ENCODE measurements at places on chromosomes 11 and 22.

GRCh38 chr11:124179310-124179709 lies 3.8 kb upstream of the OR10D3 start:
- DNase-seq: no peak

GRCh38 chr11:126082251-126083109 lies 19.8 kb upstream of the CDON start:
- DNase-seq: no peak

GRCh38 chr11:101267654-101268053 lies 138.0 kb upstream of the PGR start:
- DNase-seq: no peak

DNA sequence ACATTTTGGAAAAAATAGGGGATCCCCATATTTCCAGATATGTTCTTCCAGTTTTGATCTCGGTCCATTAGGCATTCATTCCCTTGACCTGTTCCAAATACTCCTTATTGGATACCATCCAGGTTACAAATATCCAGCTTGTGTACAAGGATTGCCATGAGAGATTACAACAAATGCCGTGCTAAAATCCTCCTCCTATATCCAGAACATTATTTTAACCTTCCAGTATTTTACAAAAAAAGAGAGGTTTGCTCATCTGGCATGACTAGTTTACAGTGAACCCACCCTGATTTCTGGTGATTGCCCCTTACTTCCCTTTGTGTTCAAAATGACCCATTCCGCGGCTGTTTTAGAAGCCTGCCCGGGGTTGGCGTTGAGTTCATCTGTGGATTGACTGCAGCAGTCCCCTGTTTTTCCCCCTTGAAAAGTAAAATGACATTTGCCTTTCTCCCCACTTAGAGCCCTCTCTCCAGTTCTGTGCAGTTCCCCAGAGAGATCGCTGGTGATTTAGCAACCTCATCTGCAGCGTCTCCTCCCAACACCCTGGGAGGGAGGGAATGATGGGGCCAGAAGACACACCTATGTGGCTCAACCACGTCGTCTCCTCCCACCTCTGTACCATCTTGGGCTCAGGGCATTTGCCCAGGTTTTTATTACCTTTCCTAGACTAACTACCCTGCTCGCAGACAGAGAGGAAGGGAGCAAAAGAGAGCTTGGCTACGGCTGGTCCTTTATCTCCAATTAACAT lies 73.6 kb downstream of the DSCAML1 start:
- no peak for DNase-seq

DNA sequence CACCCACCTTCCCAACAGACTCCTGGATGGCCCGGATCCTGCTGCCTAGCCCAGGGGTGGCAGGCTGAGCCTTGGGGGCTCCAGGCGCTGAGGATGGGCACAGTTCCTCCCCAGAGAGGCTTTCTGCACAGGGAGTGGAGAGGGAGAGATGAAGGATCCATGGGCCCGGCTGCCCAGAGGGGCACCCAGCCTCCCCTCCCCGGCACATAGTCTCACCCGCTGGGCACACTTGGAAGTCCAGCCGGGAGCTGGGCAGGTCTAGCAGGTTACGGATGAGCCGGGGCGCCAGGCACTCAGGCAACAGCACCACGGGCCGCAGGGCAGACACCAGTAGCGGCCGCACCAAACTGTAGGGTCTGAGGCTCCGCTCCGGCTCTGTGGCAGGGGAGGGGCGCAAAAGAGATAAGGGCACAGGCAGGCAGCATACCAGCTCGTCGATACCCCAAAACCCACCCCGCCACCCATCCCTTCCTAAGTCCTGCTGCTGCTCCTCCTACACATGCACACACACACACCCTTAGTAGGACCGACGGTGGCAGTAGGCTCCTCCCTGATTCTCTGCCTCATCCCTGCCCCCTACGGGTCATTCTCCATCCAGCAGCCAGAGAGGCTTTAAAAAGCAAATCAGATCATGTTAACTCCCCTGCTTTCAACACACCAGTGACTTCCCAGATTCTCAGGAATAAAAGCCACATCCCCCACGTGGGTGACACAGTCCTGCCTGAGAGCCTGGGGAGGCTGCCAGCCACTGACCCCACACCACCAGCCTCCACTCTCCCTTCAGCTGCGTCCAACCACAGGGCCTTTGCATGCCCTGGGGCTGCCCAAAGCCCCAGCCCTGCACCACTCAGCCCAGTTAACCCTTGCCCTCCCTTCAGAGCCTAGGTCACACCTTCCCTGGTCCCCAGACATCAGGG lies 6.5 kb upstream of the MFNG start:
- DNase-seq: no peak

GRCh38 chr22:33361581-33361980 lies 303.4 kb upstream of the SYN3 start:
- DNase-seq: no peak

DNA sequence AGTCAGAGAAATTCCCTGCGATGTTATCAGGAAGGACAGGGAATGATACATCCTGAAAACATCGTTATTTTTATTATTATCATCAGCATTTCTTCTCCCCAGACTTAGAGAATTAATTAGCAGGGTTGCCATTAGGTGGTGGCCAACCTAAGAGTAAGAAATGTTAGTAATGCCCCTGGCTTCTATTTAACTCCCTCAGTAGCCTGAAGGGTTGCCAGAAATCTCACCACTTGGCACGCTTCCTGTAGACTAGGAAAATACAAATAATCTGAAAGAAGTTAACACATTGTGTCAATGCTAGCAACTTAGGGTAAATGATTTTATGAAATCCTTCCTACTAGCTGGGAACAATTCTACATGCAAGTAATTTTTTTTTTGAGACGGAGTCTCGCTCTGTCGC lies 45.5 kb downstream of the ENDOD1 start:
- no peak for DNase-seq

DNA sequence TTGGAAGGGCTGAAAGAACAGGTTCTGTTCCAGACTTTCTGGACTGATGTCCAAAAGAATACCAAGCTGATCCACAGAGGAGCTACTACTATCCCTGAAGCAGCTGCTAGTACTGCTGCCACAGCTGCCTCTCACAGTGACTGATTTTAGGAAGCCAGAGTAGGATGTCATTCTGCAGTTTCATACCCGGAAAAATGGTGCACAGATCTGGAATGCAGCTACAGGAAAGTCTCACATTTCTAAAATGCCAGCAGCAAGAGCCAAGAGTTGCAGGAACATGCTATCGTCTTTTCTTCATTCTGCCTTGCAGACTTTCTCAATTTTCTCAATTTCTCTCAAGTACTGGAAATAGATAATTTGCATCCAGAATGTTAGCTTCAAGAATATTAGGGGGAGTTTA lies 19.4 kb upstream of the CCDC179 start:
- no peak for DNase-seq

DNA sequence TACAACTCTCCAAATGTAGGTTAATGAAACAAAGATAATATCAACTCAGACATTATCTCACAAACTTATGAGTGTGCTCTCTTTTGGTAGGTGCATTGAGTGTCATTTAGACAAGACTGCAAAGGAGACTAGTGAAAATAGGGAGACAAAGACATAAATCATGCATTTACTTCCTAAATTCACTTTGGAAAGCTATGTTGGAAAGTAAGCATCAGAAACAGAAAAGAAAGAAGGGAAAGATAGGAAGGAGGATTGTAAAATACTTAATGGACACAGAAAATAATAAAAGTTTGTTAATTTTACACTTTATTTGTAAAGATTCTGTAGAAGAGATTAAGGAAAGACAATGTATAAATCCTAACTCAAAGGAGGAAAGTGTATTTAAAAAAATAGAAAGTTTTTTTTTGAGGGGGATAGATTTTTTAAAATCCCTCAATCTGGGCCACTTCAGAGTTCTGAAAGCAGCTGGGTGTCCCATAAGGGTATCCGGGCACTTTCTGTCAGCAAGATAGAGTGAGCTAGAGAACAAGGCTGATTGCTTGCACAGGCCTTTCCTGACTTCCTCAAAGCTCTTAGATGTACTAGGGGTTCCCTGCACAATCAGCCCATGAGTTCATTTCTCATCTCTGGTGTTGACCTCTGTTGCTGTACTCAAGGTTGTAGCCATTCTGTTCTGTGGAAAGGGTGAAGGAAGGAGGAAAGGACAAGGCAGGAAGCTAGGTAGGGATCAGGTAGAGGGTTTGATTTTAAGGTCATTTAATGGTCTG lies 22.4 kb upstream of the RDX start:
- DNase-seq: no peak

- no peak for DNase-seq
These were observed 71.8 kb downstream of the GRK3 start for GRCh38 chr22:25636323-25636722.

GRCh38 chr11:31089117-31089516 lies 280.4 kb downstream of the DCDC1 start:
- DNase-seq: no peak

DNA sequence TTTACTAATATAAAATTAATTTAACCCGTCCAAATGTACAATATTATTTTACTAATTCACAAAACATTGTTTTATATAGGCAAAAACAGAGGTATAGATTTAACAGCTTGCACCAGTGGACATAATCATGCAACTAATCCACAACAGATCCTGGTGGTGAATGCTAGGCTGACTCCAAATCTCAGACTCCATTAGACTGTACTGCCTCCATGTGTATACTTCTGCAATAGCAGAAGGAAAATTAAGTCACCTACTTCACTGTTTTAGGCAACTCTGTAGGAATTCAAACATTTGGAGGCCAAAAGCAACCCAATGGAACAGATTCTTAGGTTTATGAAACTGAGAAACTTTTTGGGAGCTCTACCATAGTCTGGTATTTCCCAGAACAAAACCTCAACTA lies 30.0 kb upstream of the RAB39A start:
- DNase-seq: no peak

DNA sequence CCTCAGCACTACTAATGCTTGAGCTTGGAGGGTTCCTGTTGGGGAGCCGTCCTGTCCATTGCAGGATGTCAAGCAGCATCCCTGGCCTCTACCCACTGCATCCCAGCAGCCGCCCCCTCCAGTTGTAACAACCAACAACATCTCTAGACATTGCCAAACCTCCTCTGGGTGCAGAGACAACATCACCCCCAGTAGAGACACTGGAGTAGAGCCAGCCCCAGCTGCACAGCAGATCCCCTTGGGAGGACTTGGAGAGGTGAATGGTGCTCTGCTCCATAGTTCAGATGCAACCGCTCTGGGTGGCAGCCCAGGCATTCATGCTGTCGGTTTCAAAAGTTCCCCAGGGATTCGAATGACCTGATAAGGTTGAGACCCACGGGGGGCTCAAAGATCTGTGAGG lies 259.0 kb downstream of the MN1 start:
- no peak for DNase-seq

DNA sequence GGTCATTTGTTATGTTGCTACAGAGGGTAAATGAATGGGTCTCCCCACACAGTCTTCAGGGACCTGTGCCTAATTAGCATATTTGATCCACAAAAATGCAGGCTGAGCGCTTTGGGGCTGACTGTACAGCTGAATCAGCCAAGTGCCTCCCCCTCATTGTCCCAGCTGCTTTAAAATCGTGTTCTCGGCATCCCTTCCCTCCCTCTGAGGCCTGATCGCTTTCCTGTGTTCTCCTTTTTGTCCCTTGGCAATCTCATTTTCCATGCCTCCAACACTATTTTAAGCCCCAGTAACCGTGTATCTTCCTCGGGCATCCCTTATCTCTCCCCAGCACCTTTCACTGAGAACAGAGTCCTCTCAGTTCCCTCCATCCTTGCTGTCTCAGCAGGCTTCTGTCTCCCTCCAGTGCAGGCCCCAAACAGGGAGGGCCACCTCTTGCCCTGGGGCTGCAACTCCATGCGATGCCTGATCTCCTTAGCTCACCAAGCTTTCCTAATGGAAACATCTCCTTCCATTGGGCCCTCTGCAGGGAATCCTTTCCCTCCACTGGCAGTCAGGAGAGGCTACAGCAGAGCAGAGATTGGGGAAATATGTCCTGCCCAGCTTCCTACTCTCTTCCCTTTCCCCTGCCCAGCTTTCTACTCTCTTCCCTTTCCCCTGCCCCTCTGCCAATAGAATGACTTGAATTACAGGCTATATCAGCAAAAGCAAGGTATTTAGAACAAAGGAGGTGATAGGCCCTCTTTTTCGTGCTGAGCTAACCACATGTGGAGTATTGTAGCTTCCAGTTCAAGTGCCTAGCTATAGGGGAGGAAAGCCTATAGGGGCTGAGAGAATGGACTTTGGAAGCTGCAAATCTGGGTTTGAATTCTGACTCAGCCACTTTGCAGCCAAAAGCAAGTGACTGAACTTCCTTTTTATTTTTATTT lies 13.8 kb downstream of the UQCR10 start:
- no peak for DNase-seq

GRCh38 chr11:78699609-78700135 lies 125.0 kb upstream of the NARS2 start:
- DNase-seq: no peak

DNA sequence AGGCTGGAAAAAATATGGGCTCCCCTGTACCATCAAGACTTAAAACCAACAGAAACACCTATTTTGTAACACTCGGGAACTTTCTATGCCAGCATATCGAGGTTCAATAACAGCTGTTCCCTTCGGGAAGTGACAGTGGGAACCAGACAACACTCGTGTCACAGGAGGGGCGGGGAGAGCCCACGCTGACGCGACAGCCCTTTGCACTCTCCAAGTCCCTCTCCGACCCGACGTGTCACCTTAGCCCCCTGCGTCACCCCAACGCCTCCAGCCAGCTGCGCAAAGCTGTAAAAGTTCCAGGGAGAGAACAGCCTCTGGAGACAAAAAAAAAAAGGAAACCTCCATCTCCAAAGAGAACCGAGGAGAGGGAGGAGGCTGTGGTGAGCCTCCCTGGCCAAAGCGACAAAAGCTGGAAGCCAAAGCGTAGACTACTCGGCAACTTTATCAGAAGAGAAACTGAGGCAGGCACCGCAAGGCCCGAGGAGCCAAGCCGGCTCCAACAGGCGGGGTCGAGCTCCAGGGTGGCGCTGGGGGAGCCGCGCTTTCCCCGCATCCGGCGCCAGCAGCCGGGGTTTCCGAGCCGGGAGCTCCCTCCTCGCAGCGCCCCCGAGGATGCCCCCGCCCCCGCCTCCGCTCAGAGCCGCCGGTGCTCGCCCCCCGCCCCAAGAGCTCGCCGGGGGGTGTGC lies 751 bp downstream of the ARFGAP3 start:
- peak; percentile 62 for DNase-seq

- DNase-seq: no peak
These were observed 31.2 kb upstream of the SMIM35 start for GRCh38 chr11:118117790-118118601.

DNA sequence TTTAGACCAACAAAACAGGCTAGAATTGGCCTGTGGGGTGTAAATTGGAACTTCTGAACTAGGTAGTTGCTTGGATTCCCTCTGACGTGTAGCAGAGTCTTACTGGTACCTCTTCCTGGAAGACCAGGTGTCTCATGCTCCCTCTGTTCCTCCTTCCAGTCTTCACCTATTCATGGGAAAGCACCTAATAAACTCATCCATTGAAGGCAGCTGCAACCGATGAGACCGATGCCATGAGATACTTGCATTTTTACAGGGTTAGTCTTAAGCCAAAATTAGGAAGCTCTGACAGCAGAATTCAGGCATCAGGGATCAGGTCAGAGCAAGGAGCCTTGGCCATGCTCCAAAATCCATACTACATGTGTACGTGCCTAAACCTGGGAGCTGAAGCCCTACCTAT lies 13.2 kb upstream of the HEPHL1 start:
- DNase-seq: no peak

GRCh38 chr11:134032043-134032442 lies 36.8 kb upstream of the JAM3 start:
- no peak for DNase-seq
